Chondrocyte (in vitro differentiated cells): ENCODE measurements at places on chromosomes 12 and 14. TPM values are rescaled to one million over a fixed set of nuclear protein-coding genes. Genes with fewer than 3 reads are reported as not detected.

- no peak for DNase-seq
These were observed 342.4 kb upstream of the FLRT2 start for GRCh38 chr14:85187521-85187920.

GRCh38 chr14:99527026-99527425 lies 45.8 kb downstream of the CCNK start:
- DNase-seq: no peak

GRCh38 chr14:78074561-78074960 lies 95.6 kb upstream of the NRXN3 start:
- no peak for DNase-seq

GRCh38 chr12:115396567-115396966 lies 712.6 kb upstream of the TBX3 start:
- no peak for DNase-seq

Gene IL22
- total RNA-seq: not detected in 3 replicates
